Suprapubic skin (tissue), 4 donors: ENCODE measurements at places on chromosomes 5 and 9.

- no peak for DNase-seq
Observed at GRCh38 chr5:124494540-124495116, 251.8 kb downstream of the ZNF608 start.

DNA sequence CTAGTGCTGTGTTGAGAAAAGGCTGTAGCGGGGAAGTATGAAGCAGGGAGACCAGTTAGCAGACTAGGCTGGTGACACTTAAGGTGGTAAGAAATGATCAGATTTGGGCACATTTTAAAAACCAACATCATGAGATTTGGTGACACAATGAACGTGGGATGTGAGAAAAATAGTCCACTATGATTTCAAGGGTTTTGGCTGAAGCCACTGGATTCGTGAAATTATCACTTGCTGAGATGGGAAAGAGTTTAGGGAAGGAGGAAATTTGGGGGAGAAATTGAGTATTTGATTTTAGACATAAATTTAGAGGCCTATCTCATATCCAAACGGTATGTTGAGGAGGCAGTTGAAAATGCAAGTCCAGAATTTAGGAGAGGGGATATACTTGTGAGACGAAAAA is 23.1 kb downstream of the SKP2 start:
- no peak for DNase-seq

DNA sequence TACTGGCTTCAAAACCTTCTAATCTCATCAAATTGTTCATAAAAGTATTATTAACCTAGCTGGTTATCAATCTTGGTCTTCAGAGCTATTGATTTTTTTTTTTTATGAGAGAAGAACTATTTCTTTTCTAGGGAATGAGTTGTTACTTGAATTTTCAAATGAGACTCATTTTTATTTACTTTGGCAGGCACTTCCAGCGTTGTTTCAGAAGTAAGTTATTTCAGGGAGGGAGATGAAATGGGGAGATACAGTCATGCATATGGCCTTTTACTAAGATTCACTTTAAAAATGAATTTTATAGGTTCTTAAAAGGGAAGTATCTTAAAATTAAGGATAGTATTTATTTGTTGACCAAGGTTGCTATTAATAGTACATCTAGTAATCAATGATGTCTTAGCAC is 129.6 kb downstream of the IZUMO3 start:
- no peak for DNase-seq

DNA sequence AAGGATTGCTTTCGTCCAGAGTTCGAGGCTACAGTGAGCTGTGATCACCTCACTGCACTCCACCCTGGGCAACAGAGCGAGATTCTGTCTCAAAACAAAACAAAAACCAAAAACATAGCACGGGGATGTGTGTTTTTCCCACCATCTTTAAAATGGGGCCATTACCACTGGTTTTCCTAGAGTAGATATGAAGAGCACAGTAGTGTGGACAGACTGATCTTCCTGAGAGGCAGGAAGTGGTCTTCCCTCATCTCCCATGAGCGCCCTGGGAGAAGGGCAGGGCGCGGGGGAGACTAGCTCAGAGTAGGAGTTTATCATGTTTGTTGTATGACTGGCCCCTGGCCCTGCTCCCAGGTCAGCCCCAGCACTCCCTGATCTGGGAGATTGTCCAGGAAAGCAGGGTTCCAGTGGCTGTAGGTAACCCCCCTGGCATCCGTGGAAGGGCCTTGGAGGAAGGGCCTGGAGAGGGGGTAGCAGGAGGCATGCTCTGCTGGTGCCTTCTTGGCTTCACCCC is 2.3 kb downstream of the SUSD3 start:
- DNase-seq: no peak

DNA sequence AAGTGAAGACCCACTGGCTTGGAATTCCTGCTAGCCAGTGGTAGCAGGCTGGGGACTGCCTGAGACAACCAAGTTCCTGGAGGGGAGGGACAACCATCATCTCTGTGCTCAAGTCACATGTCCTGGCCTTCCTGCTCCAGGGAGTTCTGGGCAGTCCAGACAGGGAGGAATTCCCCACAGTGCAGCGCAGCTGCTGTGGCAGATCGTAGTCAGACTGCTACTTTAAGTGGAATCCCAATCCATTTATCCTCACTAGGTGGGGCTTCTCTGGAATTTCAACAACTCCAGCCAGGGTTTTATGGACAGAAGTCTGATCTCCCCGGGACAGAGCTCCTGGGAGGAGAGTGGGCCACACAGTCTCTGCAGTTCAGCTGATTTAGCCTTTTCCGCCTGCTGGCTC is 20.9 kb upstream of the OR5C1 start:
- no peak for DNase-seq

- no peak for DNase-seq
Observed at GRCh38 chr9:3464033-3464638, 61.7 kb downstream of the RFX3 start.

- no peak for DNase-seq
Observed at GRCh38 chr5:41148448-41148847, 64.9 kb downstream of the C6 start.

DNA sequence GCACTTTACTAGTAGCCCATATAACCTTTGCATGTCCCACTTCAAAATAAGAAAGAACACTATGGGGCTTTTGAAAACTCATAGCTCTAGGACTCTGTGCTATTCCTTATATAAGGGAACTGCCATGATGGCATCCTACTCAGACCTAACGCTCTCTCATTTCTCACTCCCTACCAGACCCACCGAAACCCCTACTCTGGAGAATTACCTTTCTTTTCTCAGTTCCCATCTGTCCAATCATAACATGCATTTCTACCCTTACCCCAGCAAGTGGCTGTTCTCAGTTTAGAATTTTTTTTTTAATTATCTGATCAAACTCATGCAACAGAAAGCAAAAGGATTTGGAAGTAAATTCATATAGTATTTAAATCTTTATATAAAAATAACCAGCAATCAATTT is 27.3 kb downstream of the CARNMT1 start:
- no peak for DNase-seq

DNA sequence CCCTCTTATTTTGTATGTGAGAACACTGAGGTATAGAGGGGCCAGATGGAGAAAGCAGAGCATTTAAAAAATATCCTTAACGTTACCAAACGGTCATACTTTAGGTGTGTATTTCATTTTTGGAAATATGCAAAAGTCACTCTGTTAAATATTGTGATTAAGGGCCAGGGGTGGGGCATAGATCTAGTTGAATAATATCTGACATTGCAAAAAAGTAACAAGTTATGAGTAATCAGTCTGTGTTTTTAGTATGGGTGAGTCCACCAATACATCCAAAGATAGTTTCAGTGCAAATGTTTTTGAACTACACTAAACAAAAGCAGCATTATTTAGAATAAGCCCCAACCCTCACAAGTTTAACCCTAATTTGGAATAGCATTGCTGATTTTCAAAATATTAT is 45.3 kb upstream of the CCDC112 start:
- DNase-seq: no peak

- DNase-seq: no peak
Observed at GRCh38 chr5:40202814-40203440, 476.8 kb upstream of the PTGER4 start.

DNA sequence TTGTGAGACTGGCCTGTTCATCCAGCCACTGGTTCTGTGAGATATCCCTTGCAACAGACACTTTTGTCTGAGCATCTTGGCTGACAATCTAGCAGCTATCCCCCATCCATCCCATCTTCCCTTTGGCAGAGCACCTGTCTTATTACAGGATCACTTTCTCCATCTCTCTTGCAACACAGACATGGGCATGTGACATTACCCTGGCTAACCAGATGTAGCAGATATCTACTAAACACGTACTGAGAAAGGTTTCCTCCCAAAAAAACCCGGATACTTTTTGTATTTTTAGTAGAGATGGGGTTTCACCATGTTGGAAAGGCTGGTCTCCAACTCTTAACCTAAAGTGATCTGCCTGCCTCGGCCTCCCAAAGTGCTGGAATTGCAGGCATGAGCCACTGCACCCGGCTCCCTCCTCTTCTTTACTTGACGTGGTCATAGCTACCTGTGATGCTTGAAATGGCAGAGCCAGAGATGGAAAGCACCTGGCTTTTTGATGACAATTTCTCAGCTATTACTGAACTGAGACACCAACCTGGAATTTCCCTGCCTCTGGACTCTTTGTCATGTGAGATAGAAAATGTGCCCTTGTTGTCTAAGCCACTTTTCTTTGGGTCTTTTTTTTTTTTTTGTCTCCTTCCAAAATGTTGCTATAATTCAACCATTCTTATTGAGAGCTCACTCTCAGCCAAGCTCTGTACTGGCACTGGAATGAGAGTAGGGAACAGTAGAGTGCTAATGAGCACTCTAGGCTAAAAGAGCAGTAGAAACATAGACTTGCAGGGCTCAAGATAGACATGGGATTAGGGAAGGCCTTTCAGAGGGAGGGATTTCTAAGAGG is 32.6 kb downstream of the FNBP1 start:
- DNase-seq: no peak

DNA sequence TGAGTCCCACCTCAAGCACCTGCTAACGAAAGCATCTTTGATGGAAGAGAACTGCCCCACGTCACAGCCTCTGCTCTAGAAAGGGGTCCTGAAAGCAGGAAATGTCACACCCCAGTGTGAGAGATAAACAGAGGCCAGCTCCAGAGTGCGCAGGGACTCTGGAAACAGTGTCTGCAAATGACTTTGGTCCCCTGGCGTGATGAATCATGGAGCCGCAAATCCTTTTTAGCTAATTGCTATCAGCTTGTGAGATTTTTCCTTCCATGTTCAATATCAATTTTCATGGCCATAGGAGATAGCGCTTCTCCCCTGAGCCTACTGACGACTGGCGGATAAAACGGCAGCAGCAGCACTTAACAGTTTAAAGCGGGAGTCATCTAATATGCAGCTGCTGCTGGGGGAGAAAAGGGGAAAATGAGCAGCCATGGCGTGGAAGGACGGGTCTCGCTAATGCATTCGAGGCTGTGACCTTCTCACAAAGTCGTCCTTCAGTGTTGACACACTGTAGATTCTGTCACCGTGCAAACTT is 209.6 kb upstream of the IRX1 start:
- no peak for DNase-seq

DNA sequence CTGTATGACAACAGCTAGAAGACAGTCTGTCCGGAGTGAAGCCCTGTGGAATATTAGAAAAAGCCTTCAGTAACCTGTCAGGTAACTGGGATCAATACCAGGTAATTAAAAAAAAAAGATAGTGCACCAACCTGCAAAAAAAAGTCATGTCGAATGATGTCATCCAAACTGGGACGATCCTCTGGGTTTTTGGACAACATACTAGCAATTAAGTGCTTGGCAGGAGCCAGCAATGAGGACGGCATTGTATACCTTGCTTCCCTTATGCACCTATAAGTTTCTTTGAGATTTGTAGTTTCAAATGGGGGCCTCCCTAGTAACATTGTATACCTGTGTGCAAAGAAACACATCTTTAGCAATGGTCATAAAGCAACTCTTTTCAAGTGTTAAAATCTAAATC is 2.8 kb downstream of the PLK2 start:
- no peak for DNase-seq

GRCh38 chr9:123401879-123402513 is 46.0 kb downstream of the CRB2 start:
- no peak for DNase-seq

DNA sequence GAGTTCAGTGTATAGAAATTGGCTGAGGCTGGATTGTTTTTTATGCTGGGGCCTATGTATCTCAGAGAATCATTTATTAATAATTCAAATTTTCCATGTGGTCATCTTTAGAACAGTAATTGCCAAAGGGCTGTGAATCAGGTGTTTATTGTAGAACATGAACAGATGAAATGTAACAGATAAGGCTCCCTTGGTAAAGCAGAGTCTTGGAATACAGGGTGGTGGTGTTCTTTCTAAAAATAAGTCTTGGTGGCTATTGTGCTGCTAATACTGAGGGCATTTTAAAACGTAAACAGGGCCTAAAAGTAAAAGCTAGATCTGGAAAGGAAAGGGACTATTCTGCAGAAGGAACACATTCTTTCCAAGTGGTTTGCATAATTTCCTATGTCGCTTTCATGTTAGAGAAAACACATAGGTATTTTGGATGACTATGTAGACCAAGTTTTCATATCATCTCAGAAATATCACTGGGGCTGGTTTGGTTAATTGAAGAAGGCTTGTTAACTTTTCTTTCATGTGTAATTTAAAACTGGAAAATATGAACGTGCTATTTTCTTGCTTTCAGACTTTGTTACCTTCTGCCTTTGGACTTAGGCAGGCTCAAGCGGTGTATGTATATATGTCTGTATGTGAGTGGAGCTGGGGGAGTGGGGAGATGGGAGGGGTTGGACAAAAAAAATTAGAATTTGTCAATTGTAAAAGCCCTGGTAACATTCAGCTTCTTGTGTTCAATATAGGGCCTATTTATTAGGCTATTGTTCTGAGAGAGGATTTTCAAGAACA is 119.9 kb upstream of the ANKRD55 start:
- no peak for DNase-seq

- DNase-seq: no peak
Observed at GRCh38 chr9:715300-715699, 126.2 kb upstream of the DMRT1 start.

DNA sequence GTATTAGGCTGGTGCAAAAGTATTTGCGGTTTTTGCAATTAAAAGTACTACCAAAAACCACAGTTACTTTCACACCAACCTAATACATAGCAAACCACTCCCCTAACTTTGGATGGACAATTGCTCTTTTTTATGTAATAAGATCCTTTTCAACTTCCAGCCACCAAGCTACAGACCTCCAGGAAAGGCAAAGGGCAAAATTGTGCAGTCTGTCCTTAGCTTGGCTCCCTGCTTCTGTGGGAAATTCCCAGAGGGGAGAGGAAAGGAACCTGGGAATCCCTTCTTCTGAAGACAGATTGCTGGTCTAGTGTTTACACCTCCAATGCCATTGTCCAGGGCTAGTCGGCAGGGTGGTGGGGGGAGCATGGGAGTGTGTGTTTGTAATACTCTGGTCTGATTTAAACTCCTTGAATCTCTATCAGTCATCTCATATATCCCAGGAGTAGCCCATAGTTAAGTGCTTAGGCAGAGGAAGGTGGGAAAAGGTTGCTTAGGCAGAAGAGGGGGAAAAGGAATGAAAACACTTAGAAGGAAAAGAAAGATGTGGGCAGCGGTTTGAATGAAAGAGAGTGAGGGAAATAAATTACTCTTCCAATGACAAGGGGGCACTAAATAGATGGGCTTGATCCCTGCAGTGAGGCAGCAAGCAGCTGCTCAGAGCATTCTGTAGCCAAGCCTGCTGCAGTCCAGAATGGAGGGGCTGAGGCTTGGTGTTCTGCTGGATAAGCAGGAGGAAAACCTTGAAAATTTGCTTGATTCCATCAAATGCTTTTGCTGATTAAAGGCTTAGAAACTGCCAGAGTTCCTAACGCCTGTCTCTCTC is 86.9 kb upstream of the MAP1B start:
- no peak for DNase-seq

DNA sequence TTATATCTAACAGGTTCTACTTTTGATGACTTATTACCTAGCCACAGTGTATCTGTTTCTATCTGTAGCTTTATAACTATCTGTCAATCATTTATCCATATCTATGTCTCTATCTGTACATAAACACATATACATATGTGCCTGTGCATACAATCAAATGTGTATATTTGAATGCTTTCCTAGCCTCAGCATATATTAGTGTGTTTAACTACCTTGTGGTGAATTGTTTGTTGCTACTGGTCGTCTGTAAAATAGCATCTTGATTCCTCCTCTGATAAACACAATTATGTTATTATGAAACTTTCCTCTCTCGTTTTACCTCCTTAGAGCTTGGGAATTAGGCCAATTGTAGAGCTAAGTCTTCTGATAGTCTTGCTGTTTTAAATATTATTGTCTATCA is 44.4 kb downstream of the PARP8 start:
- no peak for DNase-seq
